CD4-positive, alpha-beta T cell treated with Interleukin-12 subunit alpha and Interleukin-12 subunit beta, for 1 hour (primary cell): ENCODE measurements at places on chromosomes 11 and 22.

DNA sequence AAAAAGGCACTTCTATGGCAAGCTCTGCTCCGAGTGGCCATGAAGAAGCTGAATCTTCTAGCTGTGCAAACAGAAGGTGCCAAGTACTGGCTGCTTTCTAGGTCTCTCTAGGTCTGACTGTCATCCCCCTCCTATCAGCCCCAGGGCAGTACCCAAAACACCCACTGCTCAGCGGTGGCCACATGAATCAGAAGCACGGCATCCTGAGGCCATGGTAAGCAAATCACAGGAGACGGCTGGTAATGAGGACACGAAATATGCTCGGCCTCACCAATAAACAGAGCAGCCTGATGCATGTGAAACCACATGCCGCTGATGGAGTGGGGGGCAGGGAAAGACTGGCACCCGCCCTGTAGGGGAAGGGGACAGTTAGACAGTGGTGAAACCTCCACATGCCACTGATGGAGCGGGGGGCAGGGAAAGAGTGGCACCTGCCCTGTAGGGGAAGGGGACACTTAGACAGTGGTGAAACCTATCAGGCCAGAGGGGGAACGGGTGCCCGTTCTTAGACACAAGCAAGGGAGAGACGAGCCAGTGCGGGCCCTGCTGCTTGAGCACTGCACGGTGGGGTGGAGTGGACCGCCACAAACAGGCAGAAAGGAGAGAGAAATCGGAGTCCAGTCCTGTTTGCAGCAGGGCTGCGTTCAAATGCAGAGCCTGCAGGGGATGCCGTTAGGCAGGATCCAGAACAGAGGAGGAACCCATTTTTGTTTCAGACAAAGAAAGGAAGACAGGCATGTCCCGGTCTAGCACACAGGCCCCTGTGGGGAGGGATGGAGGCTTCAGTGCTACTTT, 29.9 kb upstream of the MOB2 start:
- no peak for DNase-seq

- no peak for DNase-seq
Observed at GRCh38 chr11:65055538-65055937, 2.8 kb downstream of the NAALADL1 start.

GRCh38 chr11:13902523-13902922, 60.0 kb upstream of the SPON1 start:
- DNase-seq: no peak

GRCh38 chr11:46107780-46108179, 13.5 kb downstream of the PHF21A start:
- DNase-seq: no peak

DNA sequence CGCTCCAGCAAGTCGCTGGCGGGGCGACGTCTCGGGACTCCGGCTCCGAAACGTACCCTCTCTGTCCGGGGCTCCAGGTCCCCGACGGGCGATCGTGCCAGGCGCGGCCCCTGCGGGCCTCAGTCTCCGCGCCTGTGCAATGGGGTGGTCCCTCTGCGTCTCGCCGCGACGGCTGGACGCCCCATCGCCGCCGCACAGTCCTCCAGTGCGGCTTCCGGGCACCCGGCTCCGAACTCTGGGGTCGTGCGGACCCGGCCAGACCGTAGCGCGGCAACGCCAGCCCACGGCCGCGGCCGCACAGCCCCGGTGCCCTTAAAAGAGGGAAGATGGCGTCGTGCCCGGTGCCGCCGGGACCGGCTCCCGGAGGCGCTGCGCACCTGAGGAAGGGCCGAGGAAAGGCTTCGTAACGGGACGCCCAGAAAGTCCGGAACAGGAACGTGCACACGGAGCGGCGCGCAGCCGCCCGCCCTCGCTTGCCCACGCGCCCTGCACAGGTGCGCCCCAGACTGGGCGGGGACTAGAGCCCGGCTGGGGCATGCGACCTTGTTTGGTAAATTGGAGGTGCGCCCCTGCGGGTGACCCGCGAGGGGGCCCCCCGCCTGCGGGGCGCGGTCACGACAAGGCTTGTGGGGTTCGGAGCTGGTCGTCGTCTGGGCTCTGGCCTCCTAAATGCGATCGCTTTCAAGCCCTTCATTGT, 525 bp downstream of the BIK start:
- peak; percentile 58 for DNase-seq

GRCh38 chr11:2553886-2554285, 109.1 kb downstream of the KCNQ1 start:
- DNase-seq: no peak

DNA sequence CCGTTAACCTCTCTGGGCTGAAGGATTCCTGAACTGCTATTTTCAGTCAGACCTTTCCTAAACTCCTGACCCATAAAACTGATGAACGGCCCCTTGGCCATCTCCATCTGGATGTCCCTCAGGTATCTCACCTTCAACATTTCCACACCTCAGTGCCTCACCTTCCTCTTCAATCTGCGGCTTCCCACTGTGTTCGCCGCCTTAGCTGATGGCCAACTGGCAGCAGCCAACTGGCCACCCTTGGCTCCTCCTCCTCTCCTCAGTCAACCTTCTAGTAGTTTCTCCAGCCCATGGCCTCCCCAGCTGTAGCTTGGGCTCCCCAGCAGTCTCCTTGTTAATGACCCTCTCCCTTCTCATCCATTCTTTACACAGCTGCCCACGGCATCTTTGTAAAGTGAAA, 55.0 kb upstream of the PHOX2A start:
- DNase-seq: no peak

GRCh38 chr11:102846292-102846691, 2.9 kb upstream of the MMP3 start:
- DNase-seq: no peak

- no peak for DNase-seq
Observed at GRCh38 chr11:31687256-31687655, 123.9 kb downstream of the PAX6 start.

DNA sequence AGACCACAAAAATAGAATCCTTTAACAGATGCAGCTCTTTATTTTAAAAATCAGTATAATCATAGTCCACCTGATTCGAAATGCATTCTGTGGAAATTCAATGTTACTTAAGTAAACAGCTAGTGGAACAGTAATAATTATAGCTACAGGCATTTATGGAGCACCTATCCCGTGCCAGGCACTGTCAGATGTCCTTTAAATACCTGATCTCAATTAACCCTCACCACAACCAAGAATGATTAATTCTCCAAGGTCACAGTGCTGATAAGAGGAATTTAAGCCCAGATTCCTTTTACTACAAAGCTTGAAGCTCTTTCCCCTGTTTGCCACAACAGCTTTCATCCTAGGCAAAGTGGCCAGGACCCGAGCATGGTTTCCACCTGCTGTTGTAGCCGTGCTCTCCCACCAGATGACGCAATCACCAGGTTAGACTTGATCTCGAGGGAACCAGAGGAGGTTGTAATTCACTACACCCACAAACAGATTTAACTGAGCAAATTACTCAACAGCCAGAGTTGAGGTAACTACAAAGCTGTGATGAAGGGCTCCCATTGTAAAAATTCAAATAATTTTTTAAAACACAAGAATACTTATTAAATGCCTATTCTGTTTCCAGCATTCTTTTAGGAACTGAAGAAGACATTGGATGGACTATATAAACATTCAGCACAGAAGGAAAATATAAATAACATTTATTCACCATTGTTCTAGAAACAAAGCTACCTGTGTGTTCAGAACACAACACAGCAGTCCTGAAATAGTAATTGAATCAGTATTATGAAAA, 10.3 kb downstream of the PRDM10 start:
- peak; percentile 48 for DNase-seq

DNA sequence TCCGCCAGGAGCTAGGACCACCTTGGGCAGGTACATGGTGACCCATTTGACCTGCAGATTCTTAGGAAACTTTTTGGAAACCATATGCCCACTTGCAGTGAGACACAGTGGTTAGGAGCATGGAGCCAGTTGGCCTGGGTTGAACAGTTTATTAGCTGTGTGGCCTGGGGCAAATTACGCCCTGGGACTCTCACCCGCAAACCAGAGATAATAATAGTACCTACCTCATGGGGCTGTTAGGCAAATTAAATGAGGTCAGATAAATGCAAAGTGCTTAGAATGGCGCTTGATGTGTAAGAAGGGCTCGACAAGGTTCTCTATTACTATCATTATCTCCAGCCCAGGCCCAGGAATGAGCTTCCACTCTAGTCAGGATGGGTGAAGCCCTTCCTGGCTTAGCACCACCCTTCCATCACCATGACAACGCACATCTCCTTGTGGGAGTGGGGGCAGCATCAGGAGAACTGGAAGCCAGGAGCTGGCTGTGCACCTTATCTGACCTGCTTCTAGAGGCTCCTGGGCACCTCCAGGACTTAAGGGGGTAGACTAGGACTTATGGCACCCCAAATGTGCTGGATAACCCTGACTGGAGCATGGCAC, 5.1 kb downstream of the SYT12 start:
- no peak for DNase-seq

GRCh38 chr11:72041364-72042063, 38.8 kb downstream of the NUMA1 start:
- peak; percentile 48 for DNase-seq

DNA sequence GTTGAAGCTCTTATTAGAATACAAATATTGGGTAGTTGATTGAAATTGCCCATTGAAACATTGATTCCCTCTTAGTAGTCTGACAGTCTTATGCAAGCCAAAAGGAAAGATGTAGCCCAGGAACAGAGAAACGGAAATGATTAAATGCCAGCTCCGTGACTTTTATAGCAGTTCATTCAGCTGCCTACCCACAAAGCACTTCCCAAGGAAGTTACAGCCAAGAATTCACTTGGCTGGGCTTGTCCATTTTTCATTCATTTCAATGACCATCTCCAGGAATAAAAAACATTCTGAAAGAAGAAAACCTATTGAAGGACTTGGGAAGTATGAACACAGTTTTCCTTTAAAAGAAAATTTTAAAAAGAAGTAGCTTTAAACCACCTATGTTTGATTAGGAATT, 62.0 kb downstream of the NCAM1 start:
- no peak for DNase-seq

DNA sequence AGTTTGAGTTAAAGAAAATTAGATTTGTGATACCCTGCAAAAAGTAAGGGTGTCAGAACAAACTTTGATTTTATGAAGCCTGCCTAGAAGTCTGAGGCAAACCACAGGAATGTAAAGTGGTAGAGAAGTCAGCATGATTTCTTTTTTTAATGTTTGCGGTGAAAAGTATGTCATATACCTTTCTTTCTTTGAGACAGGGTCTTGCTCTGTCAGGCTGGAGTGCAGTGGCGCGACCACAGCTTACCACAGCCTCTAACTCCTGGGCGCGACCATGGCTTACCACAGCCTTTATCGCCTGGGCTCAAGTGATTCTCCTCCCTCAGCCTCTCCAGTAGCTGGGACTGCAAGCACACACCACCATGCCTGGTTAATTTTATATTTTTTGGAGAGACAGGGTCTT, 4.7 kb downstream of the API5 start:
- DNase-seq: peak; percentile 13

DNA sequence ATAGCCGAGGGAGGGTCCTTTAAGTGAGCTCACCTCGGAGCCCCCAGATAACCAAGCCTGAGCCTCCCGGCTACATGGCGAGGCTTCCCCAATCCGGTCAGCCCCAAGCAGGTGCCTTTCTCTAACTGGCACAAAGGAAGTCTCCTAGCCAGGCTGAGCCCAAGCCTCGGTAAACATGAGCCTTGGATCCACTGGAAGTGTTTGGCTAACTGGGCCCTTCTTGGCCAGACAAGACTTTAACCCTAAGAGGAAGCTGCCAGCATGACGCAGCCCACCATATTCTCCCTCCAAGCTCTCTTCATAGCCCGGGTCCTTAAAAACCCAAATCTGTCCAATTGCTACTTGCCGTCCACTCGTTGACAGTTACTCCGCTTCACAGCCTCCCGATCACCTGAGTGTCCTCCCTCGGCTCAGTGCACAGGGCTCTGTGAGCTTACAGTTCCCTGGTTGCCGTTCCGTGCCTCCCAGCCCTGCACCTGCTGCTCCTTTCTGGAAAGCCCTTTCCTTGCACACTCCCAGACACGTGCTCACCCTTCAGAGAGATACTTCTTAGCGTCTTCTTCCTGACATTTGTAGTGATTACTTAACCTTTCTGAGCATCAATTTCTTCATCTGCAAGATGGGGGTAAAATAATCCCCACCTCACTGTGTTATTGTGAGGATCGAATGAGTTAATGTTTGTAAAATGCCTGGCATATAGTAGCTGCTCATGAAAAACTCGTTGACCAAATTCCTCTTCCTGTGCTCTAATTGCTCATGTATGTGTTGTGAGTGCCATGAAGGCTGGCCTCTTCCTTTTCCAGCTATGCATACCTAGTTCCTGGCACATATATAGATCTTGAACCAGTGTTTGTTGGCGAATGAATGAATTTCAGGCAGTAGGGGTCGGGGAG, 25.6 kb downstream of the TXN2 start:
- no peak for DNase-seq

DNA sequence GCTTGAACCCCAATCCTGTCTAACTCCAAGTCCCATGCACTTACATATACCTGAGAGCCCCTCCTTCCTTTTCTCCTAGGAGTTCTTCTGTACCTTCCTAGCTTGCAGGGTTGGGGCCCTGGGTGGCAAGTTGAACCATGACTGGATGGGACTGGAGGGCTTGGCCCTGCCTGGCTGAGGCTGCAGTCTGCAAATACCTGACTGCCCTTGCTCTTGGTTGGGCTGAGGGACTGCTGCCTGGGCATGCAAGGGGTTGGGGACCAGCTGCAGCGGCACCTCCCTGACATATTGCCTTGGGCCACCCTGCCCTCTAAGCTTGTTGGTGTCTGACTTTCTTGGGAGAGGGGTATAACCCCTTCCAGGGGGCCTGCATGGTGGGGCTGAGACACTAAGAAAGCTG, 9.8 kb upstream of the SLC39A13 start:
- no peak for DNase-seq
